Spinal cord (tissue), 10 donors: ENCODE measurements at places on chromosomes 5 and 9. TPM values are rescaled to one million over a fixed set of nuclear protein-coding genes. Genes with fewer than 3 reads are reported as not detected.

DNA sequence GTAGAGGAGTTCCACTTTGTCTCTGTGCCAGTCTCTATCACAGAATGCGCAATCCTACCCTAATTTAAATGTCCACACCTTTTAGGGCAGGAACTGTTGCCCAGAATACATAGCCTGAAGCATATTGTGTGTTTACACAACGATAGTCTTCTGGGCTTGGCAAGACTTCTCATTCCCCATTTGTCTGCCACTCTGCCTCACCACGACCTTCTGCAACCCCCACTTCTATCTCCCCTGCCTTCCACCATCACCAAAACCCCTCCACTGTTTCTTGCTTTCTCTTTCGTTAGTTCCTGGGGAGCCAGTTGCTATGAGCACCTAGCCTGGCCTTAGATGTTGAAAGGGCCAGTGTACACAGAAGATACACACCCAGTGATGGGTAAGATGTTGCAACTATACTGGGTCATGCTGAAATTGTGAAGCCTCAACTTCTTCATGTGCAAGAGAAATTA, 883 bp upstream of the RNF145 start:
- no peak for DNase-seq

DNA sequence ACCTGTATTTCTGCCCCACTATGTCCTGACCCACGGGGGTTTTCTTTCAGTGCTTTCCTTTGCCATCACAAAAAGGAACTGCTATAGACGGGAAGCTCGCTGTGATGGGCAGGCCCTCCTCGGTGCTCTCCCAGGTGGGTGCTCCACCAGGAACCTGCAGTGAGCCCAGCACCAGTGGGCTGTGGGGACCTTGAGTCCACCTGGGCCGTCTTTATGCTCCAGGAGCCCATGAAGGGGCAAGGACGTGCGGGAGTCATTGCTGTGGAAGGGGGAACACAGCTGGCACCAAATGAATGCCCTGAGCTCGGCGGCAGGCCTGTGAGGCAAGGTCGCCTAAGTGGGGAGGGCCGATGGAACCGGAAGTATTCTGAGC, 36.7 kb upstream of the SLC6A3 start:
- no peak for DNase-seq

- no peak for DNase-seq
Observed at GRCh38 chr9:106829666-106830408, 33.1 kb upstream of the ZNF462 start.

DNA sequence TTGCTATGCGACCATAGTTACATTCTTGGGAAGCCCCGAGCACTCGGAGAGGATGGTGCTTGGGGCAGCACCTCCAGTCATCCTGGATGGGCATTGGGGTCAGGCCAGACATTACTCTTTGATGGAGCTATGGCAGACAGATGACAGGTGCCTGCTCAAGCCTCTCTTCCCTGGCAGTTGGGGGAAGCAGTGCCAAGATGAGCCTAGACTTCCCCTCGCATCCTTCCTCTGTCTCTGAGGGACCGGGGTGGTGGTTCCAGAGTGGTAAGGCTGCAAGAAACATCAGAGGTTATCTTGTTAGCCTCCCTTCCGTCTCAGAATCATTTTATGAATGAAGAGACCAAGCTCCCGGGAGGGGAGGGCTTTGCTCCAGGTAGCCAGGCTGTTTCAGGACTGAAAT, 2.8 kb upstream of the HMCN2 start:
- no peak for DNase-seq

DNA sequence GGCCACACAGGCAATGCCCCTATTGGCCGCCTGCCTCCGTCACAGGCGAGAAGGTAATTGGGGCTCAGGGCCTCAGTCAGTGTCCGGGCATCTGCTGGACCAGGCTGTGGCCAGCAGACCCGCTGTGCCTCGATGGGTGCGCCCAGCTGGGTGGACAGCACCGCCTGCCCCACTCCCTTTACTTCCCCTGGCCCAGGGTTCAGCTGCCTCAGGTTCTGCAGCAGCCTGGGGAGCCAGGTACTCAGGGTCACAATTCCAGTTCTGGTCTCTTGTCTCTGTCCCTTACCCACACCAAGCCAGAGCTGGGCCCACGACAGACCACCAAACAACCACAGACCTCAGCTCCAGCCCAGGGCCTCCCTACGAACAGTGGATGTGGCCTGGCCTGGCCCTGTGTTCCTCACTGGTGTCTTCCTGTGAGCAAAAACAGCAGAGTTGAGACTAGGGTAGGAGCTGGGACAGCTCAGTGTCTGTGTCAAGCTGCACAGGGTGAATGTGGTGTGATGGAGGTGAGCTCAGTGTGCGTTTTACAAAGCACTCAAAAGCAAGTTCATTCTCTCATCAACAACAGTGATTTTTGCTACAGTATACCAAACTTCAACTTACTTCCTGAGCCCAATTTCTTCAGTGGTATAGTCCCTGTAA, 33.4 kb upstream of the SUSD3 start:
- no peak for DNase-seq

- DNase-seq: no peak
Observed at GRCh38 chr5:77946381-77947040, 170.4 kb upstream of the TBCA start.

- DNase-seq: no peak
Observed at GRCh38 chr9:8095672-8096086, 296.1 kb upstream of the DMAC1 start.

- DNase-seq: no peak
Observed at GRCh38 chr9:136693490-136694162, 6.4 kb upstream of the AGPAT2 start.

- DNase-seq: no peak
Observed at GRCh38 chr9:68895741-68896478, 118.0 kb downstream of the PRKACG start.

DNA sequence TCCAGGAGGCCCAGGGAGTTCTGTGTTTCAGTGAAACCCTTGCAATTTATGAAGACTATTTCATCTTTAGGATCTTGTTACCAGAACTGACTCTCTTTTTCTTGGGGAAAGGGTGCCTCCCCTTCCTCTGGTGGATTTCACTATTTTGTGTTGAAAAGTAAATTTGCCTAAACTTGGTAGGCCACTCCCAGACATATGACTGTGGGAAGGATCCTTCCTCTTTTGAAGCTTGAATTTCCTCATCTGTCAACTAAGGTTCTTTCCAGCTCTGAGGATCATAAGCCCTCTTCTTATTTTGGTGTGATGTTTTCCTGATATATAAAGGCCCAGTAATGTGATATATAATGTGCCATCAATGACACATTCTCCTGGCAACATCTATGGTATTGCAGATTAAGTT, 59.1 kb upstream of the ZFAND5 start:
- DNase-seq: no peak

DNA sequence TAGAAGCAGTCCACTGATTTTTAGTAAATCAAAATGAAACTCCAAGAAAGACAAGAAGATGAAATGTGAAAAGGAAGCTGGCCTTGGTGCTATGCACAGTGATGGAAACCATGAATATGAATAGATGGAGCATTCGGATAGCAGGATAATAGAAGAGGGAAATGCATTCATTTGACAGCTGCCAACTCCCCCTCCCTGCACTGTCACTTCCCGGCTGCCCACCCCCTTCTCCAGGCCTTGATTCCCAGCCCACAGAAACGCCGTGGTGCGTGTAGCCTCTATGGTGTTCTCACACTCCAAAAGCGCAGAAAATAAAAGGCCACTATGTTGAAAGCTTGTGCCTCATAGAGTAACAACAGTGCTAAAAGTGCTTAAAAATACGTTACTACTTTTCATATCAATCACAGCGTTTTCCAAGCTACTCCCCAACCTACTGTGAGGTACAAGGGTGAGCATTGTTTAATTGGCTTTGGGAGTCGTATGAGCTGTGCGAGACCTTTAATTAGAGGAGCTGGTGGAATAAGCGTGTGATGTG, 26.1 kb upstream of the IFNK start:
- no peak for DNase-seq

GRCh38 chr5:103414604-103415003, 148.0 kb downstream of the NUDT12 start:
- no peak for DNase-seq

- no peak for DNase-seq
Observed at GRCh38 chr5:137649228-137649935, 86.5 kb downstream of the KLHL3 start.

- DNase-seq: no peak
Observed at GRCh38 chr5:1503241-1504068, 20.3 kb downstream of the LPCAT1 start.

DNA sequence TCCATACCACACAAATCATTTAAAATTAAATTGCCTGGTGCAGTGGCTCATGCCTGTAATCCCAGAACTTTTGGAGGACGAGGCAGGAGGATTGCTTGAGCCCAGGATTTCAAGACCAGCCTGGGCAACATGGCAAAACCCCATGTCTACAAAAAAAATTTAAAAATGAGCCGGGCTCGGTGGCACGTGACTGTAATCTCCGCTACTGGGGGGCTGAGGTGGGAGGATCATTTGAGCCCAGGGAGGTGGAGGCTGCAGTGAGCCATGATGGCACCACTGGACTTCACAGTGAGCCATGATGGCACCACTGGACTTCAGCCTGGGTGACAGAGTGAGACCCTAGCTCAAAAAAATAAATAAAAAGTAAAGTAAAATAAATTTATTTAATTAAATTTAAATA, 40.9 kb downstream of the LYRM7 start:
- DNase-seq: no peak

DNA sequence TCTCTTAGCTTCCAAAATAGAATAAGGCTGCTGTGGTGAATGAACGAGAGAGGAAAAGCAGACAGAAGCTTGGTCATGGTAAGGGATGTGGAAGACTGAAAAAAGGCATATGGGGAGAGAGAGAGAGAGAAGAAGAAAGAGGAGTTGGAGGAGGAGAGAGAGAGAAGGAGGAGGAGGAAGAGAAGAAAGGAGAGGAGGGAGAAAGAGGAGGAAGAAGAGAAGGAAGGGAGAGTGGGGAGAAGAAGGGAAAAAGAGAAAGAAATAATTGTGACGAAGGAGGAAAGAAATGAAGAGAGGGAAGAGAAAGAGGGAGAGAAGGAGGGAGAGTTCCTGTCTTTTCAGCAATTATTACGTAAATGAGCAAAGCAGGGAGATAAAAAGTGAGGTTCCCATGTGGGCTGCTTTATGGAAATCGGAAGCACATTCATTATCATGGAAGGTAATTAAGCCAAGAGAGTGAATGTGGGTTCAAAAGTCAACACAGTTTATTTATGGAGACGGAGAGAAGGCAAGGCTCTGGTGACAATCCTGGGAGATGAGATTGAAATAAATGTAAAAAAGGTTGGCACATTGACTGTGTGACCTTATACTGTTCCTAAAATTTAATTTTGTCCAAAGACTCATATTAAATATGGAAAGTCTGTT, 611.2 kb downstream of the KIF4B start:
- DNase-seq: no peak

DNA sequence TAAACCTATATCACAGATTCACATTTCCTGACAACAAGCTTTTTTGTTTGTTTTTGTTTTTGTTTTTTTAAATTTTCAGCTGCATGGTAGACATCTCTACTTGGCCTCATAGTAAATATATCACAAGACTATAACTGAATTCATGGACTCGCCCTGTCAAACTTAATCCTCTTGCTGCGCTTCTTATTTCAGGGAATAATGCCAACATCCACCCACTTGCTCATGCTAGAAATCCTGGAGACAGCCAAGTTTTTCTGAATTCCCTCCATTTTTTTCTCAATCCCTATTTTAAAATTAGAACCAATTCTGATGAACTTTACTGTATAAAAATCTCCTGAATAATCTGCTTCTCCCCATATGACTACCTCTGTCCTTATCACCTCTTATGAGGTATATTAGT, 283.6 kb upstream of the RPS23 start:
- DNase-seq: no peak

- no peak for DNase-seq
Observed at GRCh38 chr5:148459669-148460068, 75.9 kb downstream of the FBXO38 start.

DNA sequence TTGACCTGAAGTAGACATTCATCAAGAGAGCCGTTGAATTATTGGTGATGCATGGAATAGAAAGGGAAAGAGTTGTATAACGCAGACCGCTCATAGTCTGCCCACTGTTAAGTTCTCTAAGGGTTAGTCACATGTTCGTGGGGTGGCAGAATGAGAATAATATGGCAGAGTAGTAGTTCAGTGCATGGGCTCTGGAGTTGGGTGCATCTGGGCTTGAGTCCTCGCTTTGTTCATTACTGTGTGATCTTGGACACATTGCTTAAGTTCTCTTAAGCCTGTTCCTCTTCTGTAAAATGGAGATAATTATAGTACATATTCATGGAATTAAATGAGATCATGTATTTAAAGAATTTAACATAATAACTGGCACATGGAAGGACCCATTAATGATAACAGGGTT, 23.6 kb downstream of the TNPO1 start:
- no peak for DNase-seq

DNA sequence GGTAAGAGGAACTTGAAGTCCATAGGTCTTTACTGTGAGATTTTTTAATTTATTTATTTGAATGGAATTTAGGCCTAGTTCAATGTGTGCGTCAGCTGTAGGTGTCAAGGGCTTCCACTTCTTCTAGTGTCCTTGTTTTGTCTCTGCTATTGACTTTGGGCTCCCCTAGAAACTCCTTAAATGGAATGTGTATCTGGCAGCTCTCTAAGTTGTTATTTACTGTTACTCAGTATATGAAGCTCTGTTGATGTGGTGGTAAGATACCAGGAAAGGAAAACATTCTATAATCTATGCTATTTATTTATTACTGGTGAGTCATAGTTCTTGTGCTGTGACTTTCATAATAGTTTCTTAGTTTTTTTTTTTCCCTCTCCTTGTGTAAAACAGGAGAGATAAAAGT, 97.1 kb downstream of the GABRA1 start:
- DNase-seq: no peak

GRCh38 chr9:134332266-134332665, 6.0 kb downstream of the RXRA start:
- DNase-seq: no peak

GRCh38 chr5:95261437-95262175, 23.3 kb downstream of the MCTP1 start:
- no peak for DNase-seq

HBEGF gene
- total RNA-seq: 30.0 TPM

FSTL4 gene
- total RNA-seq: 2.3 TPM

MBLAC2 gene
- total RNA-seq: 33.9 TPM

BRINP1 gene
- total RNA-seq: 83.5 TPM

ATP6V0E1 gene
- total RNA-seq: 140 TPM

FAM221B gene
- total RNA-seq: not detected

AQP7 gene
- 0.89 TPM for total RNA-seq

CCL27 gene
- 0.66 TPM for total RNA-seq

NFIB gene
- total RNA-seq: 93.5 TPM

ROR2 gene
- 3.1 TPM for total RNA-seq

C5 gene
- 9.7 TPM for total RNA-seq
